ENCODE measurements at places on chromosomes 7 and 10.
A peak's percentile ranks its signal among the peaks of the same experiment; 100 is the strongest.

GRCh38 chr10:126433351-126433750, 45.1 kb upstream of the ADAM12 start:
- peak; percentile 22 for DNase-seq

DNA sequence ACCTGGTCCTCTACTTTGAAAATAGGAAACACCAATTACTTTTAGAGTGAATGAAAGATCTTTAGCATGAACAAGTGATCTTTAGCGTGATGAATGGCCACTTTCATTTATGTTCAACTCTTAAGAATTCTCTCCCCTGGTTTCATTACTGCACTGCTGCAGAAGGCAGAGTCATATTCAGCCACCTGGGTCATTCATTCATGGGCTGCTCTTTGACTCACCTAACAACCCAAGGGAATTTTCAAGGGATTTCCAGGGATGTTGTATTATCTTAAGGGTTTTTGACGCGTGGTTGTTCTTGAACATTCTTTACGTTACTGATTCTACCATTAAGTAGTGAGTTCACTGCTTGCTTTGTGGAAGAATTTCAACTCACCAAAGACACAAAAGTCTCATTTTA, 87.3 kb upstream of the STK17A start:
- DNase-seq, result no peak

- no peak for DNase-seq
Measured at GRCh38 chr7:131219312-131220041, 108.2 kb upstream of the MKLN1 start.

- peak; percentile 41 for DNase-seq
Measured at GRCh38 chr7:116265881-116266280, 55.5 kb downstream of the TES start.

- DNase-seq, result peak; percentile 94
Measured at GRCh38 chr10:4242561-4243035, 457.6 kb upstream of the KLF6 start.

DNA sequence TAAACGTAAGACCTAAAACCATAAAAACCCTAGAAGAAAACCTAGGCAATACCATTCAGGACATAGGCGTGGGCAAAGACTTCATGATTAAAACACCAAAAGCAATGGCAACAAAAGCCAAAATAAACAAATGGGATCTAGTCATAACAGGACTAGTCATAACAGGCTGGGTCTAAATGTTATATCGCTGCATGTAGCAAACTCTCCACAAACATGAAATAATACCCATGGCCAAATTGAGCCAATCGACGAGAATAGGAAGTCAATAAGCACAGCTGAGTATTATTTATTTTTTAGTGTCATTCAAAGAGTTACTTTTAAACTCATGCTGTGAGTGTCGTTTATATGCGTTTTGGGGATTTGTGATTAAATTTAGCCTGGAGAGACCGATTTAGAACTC, 225.1 kb downstream of the TFEC start:
- DNase-seq, result no peak

DNA sequence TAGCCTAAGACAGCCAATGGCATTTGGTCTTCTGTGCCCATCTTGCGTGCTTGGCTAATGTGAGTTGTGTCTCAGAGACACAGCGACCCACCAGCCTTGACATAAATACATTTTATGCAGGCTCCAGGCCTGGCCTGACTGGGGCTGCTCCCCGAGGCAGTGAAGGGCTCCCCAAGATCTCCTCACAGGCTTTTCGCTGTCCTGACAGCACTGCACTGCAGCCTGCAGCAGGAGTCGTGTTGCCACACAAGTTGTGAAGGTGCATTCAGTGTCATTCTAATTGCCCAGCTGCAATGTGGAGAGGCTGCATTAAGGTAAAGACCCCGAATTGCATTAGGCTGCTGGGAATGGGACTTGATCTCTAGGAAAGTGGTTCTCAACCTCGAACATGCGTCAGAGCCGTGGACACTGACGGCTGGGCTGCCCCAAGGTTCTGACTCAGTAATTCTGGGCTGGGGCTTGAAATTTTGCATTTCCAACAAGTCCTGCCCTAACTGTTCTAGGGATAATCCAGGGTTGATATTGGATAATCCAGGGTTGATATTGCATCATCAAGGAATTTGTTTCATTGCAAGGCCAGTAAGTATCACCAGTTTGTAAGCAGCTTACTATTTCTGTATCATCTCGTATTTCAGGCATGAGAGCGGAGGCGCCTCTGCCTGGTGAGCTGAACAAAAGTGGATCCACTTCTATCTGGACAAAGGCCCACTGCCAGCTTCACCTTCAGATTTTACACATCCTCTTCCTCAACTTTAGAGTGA, 108.7 kb upstream of the INSIG1 start:
- DNase-seq, result peak; percentile 51

GRCh38 chr10:11719496-11720259, 22.5 kb upstream of the ECHDC3 start:
- DNase-seq, result no peak

DNA sequence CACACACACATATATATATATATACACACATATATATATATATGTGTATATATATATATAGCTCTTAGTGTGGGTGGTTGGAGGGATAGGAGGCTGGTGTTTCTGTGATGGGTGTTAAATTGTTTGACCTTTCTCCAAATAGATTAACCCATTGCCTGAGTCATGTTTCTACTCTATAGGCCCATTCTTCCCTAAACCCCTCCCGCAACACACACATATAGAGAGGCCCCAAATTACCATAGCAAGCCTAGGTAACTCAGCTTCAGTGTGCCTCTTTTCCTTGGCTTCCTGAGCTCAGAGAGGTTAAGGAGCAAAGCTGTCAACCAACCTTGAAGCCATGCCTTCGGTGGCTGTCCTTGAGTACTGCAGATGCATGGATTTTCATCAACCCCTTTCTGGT, 98.7 kb upstream of the ADO start:
- no peak for DNase-seq
